ENCODE measurements at places on chromosomes 3 and 15. TPM values are rescaled to one million over a fixed set of nuclear protein-coding genes. Genes with fewer than 3 reads are reported as not detected.

The LRRC3B gene
- not detected for polyA plus RNA-seq

The SUCNR1 gene
- not detected for polyA plus RNA-seq

The SHC4 gene
- not detected for polyA plus RNA-seq

The OR5K4 gene
- polyA plus RNA-seq: not detected

The ITPKA gene
- polyA plus RNA-seq: not detected

The POLQ gene
- 0.09 TPM for polyA plus RNA-seq

The TUSC7 gene
- not detected for polyA plus RNA-seq

The GORASP1 gene
- polyA plus RNA-seq: 22.0 TPM

The NDN gene
- polyA plus RNA-seq: 0.21 TPM

The LTF gene
- polyA plus RNA-seq: not detected

The FETUB gene
- not detected for polyA plus RNA-seq

The ECE2 gene
- polyA plus RNA-seq: not detected
